ENCODE measurements at places on chromosomes 2 and 18.

GRCh38 chr2:162261032-162261945 is 18.0 kb upstream of the FAP start:
- DNase-seq = no peak

- DNase-seq = no peak
These were observed 262.9 kb upstream of the MAP2 start for GRCh38 chr2:209160800-209161588.

DNA sequence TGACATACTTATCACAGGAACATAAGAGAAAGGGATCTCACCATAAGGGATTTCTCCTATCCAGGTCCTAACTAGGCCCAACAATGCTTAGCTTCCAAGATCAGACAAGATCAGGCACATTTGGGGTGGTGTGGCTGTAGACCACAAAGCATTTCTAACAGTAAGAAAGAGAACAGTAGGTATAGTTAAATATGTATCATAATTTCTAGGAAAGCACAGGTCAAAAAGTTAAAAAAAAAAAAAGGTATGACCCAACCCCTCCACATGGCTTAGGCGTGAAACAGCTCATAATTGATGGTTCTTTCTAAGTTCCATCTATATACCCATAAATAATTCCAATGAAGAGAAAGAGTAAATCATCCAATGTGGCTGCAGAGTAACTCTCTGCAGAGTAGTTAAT is 6.9 kb downstream of the PRKD3 start:
- DNase-seq = no peak

GRCh38 chr2:19072161-19072560 is 286.3 kb downstream of the OSR1 start:
- DNase-seq = no peak

- no peak for DNase-seq
These were observed 35.7 kb downstream of the CDH7 start for GRCh38 chr18:65786474-65786873.

DNA sequence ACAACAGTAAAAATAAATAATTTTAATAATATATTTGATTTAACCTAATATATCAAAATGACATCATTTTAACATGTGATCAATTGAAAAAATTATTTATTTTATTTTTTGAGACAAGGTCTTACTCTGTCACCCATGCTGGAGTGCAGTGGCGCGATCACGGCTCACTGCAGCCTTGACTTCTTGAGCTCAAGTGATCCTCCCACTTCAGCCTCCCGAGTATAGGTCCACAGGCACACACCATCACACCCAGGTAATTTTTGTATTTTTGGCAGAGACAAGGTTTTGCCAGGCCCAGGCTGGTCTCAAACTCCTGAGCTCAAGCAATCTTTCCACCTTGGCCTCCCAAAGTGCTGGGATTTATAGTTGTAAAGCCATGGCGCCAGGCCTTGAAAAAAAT is 126.7 kb upstream of the COPS8 start:
- DNase-seq = no peak

- DNase-seq = no peak
These were observed 39.8 kb downstream of the MYO7B start for GRCh38 chr2:127575185-127575765.

- no peak for DNase-seq
These were observed 331.8 kb downstream of the ALK start for GRCh38 chr2:29589440-29590103.

Data from stimulated activated CD4-positive, alpha-beta T cell treated with anti-CD3 and anti-CD28 coated beads, TNF-alpha, amount 100 ng/mL, for 4 hours (primary cell).